ENCODE measurements at places on chromosomes 7 and 10.
A peak's percentile ranks its signal among the peaks of the same experiment; 100 is the strongest.

- peak; percentile 47 for DNase-seq
These were observed 102.4 kb upstream of the SVIL start for GRCh38 chr10:29737074-29737593.

GRCh38 chr7:94286111-94286510 lies 108.6 kb upstream of the COL1A2 start:
- DNase-seq = no peak

DNA sequence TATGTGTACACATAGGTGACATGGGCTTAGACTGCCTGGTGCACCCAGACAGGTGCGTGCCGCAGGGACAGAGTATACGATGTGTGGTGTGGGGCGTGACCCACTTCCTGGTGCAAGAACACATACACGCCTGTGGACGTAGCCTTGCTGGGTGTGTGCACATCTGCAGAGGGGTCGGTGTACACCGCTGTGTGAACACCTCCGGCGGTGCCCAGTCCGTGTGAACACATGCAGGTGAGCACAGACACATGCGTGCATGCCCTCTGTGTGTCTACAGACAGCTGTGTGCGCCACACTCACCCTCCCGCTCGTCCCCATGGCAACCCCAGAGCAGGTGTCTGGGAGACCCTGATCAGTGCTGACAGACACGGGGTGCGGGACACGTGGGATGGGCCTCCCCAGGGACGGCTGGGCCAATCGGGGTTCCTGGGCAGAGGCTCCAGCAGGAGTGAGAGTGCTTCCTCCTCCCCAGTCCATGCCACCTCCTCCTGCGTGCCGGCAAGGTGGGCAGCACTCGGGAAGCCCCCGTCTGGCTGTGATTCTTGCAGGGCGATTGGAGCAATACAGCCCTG lies 23.4 kb downstream of the ELFN1 start:
- DNase-seq = no peak

DNA sequence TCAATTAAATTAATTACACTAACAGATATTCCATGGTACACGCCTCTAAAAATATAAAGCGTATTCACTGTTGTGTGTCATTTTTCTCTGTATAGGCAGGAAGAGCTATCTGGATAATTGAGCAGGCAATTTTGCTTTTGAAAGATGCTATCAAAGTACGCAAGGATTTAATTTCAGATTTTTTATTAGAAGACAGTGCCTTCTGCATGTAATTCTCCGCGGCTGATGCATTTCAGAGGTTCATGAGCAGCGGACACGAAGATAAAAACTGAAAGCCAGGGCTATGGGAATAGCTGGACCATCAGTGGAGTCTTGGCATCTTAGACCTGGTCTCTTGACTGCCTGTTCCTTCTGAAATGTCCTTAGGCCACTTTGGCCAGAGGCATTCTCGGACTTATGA lies 35.7 kb upstream of the SDK1 start:
- DNase-seq = no peak

- DNase-seq = no peak
These were observed 142.0 kb upstream of the MALRD1 start for GRCh38 chr10:18906636-18907035.

- DNase-seq = no peak
These were observed 260.4 kb downstream of the CDK14 start for GRCh38 chr7:90856351-90857070.

GRCh38 chr10:48324580-48324979 lies 18.1 kb downstream of the MAPK8 start:
- no peak for DNase-seq

DNA sequence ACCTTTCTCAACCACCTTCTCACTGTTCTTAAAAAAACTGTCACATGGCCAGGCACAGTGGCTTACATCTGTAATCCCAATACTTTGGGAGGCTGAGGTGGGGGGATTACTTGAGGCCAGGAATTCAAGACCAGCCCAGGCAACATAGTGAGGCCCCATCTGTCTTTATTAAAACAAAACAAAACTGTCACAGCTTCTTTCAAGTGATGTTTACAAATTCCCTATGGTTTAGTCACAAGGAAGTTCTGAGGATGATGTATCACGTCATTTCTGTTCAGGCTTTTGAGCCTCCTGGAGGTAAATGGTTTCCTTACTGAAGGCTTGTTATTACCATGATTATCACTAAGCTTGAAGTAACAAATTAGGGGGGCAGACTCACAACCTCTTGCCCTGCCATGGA lies 186.2 kb downstream of the CFTR start:
- DNase-seq = peak; percentile 23

- DNase-seq = no peak
These were observed 440.6 kb downstream of the PARD3 start for GRCh38 chr10:34374356-34375045.

DNA sequence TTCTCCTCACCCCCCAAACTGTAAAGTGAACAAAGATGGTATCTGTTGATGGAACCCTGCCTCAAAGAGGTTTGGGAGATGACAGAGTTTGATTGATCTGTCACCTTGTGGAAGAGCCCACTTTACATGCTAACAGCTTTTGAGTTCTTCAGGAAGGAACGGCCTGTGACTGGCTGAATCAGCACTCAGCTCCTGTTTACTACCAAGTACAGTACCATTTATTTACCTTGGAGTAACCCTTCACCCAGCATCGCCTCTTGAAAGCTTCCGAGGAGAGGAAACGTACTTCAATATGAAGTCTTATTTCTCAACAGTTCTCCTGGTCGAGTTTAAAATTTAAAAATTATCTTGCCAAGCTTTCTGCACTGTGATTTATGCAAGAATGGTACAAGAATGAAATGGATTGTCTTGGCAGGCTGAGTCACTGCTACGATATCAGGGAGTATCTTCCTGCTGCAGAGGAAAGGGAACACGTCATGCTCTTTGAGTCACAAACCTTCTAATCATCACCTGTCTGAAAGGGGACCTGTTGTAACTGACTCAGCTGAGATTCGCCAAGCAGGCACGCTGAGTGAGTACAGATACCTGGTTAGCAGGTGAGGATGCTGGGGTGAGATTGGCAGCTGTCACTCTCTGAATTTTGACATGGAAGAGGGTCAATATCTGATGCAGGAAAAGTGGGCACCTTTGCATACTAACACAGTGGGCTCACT lies 30.1 kb downstream of the KLF6 start:
- no peak for DNase-seq

DNA sequence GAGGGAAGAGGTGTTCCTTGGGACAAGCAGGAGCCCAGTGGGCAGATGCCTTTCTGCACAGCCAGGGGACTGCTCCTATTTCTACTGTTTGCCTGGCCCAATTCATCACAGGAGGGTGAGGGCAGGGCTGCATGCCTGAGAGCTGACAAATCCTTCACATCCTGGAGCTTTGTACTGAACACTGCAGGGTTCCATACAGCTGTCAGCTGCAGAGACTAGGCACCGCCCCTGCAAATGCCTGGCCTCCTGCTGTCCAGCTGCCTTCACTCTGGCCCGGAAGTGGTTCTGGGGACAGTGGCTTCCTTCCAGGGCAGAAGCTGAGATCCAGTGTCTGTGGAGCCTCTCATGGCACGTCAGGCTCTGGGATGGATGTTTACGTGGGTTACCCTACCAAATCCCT lies 470.7 kb downstream of the DNAJB6 start:
- peak; percentile 75 for DNase-seq

DNA sequence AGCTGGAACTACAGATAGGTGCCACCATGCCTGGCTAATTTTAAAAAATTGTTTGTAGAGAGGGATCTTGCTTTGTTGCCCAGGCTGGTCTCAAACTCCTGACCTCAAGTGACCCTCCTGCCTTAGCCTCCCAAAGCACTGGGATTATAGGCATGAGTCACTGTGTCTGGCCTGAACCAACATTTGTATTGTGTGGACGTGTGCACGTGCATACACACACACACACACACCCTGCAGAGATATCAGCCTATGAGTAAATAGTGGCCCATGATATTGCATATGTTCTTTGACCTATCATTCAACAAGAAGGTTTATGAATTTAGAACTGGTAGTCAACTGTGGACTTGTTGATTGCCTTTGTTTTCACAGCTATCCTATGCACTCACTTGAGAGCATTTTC lies 161.6 kb downstream of the BAMBI start:
- no peak for DNase-seq

DNA sequence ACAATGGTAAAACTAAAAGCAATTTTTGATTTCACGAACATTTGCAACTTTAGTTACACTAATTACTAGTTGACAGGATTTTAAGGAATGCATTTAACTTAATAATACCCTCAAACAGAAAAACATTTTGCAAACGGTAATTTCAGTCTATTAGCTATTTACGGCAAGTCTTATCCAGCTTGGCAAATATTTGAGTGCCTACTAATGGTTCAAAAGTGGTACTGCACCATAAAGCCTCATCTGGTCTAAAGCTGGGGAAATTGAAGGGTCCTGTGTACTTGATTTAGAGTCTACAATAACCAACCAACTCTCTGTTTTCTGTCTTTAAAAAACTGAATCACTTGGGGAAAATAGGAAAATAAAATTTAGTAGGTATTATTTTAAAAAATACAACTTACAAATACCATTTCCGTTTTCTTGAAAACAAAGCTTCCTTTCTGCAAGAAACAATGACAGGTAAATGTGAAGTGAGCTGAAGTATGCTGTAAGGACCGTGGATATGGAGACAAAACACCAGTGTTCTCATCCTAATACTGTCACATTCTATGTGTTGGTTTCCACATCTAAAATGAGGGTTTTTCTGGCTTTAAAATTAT lies 142.3 kb downstream of the VPS50 start:
- peak; percentile 11 for DNase-seq

DNA sequence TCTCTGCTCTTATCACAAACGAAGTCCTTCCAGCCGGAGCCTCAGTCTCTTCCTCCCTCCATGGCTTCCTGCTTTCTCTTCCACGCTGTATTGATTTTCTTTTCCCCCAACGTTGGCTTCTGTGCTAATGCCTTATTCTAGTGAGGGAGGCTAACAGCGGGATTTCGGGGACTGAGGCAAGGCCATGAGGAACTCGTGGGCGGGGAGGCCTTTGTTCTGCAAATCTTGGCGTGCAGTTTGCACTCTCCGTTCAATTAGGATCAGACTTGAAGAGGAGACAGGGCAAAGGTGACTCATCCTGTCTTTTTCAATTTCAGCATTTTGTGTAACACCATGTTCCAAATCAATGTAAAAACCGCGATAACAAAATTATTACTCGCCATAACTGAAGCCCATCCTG lies 25.3 kb downstream of the EN2 start:
- peak; percentile 34 for DNase-seq

GRCh38 chr10:27679369-27679912 lies 66.2 kb downstream of the MKX start:
- DNase-seq = no peak

DNA sequence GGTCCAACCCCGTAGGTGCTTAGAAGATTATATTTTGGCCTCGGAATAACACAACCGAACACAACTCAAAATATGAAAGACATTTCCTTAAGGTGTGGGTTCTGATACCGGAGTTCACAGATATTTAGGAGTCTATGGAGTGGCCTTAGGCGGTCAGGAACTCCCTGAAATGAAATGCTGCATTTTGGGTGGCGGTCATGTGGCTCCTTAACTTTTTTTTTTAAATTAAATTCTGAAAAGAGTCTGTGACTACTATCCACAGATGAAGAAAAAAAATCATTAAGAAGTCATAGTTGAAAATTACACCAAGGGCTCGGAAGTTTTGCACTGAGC lies 290.9 kb upstream of the NFE2L3 start:
- DNase-seq = no peak

GRCh38 chr7:139660317-139661042 lies 117.3 kb downstream of the HIPK2 start:
- peak; percentile 57 for DNase-seq

GRCh38 chr10:75024971-75025523 lies 86.4 kb upstream of the SAMD8 start:
- no peak for DNase-seq

- DNase-seq = no peak
These were observed 249.8 kb upstream of the TCF7L2 start for GRCh38 chr10:112700215-112700671.

- no peak for DNase-seq
These were observed 2.9 kb downstream of the GPR158 start for GRCh38 chr10:25177754-25178135.

DNA sequence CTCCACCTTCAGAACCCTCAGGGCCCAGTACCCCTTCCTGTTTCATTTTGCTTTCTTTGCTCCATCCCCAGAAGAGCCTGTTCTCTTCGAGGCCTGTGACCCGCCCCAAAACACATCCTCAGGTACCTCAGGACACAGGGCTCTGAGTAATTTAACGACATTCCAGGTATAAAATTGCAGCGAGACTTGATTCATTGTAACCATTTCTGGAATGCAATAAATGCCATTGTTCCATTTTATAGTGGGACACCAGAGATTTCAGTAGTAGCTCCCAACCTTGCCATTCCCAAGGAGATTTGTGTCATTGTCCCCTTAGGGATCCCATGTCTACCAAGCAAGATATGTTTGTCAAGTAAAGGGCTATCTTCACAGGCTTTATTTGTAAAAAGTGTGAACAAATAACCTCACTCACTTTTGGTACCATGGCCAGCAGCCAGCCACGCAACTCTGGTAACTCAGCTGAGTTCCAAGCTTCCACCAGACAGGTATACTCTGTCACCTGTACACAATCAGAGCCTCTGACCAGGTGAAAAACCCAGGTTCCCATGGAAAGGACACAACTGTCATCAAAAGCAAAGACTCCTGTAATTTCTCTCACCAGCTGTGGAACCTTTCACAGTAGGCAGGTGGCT lies 441.3 kb downstream of the PLXNA4 start:
- DNase-seq = no peak

DNA sequence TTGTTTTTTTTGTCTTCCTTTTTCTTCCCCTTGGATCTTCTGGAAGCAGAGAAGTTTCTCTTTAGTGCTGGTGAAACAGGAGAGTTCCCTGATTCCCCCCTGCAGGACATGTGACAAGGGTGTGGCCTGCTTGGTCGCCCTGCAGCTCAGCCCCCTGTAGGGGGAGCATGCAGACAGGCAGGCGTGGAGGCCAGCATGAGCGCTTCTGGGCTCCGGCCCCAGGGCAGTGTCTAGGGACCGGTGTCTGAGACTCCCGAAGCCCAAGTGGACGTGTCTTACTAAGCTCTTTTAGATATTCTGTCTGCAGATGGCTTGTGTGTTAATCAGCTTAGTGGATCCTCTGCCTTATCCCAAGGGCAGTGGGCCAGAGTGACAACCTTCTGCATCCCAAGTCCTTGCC lies 26.1 kb downstream of the PRSS58 start:
- peak; percentile 67 for DNase-seq

DNA sequence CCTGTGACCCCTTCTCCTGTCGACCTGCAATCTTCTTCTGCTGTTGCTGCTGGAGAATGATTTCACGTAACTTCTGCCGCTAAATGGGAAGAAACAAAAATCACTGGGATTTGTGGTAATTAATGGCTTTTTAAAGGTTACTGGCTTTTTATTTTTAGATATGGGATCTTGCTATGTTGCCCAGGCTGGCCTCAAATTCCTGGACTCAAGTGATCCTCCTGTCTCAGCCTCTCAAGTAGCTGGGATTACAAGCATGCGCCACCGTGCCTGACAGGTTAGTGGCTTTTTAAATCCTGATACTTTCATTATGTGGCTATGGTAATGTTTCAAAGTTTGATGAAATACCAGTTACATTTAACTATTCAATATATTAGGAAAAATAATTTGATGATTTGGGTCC lies 154.6 kb downstream of the GALNT11 start:
- no peak for DNase-seq

GRCh38 chr7:25758559-25758958 lies 393.4 kb upstream of the NFE2L3 start:
- DNase-seq = no peak

- DNase-seq = no peak
These were observed 107.5 kb downstream of the FOXP2 start for GRCh38 chr7:114522081-114522480.

Measured in ELF-1 (cell line).